Activated CD8-positive, alpha-beta memory T cell treated with anti-CD3 and anti-CD28 coated beads for 48 hours (primary cell): ENCODE measurements at places on chromosomes 11 and 22.

DNA sequence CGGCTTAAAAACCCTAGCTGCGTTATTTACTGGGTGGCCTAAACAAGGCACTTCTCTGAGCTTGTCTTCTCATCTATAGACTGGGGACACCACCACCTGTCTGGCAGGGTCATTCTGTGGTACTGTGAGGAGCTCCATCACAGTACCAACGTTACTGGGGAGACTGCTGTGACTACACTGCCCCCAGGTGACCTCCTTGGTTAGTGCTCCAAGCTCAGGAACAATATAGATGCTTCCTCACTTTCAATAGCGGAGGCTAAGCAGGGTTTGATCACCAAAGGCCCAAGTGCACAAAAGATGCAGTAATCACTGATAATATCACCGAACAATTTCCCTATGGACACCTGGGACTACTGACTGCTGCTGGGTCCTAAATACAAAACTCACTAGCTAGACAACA is 18.8 kb downstream of the PRPF19 start:
- no peak for DNase-seq

DNA sequence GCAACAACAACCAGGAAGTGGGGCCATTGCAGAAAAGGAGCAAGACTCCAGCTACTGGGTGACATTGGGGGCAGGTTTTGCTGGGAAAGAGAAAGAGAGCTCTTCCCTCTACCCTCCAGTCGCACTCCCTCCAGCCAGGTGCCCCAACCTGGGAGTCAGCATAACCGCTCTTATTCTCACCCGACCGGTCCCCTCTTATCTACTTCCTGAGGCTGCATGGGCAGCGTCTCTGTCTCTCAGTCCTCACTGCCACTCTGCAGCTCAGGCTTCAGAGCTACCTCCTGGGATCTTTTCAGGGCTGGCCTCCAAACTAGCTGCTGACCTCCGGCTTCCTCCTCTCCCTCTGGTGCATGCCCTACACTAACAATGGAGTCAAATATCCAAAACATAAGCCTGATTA is 5.1 kb downstream of the ZNF70 start:
- no peak for DNase-seq

DNA sequence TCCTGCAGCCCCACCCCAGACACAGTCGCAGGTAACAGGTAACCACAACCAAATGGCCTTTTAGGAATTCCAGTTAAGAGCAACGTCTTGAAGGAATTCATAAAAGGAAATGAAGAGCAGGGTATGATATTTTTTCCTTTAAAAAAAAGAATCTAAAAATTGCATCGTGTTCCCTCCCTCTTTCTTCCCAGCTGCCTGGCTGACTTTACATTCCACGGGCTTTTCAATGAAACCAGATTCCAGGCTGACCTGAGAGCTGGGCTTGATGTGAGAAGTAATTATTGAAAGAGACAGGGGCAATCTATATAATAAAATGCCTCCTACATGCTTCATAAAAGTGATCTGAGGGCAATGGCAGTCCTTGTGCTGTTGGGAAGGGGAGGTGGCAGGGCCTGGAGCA is 57.3 kb upstream of the EIF3D start:
- DNase-seq = no peak

DNA sequence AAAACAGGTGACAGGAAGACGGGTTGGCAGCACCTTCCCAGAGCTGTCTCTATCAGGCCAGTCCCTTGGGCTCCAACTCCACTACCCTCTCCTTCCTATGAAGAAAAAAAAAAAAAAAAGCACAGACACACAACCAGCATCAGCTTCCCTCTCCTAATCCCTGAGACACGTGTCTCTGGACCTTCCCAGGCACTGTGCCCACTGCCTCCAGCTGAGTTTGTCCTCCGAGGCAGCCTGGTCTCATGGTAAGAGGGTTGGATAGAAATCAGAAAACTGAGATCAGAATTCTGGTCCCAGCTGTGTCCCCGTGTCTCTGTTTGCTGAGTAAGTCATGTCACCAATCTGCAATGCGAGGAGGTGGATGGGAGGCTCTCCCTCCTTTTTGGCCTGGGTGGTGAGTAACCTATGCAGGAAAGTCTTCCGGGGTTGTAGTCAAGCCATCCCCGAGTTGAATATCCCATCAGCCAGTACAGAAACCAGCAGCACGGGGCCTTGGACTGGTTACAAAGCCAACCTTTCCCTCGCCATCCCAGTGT is 193.7 kb upstream of the TBCEL start:
- DNase-seq = no peak

- DNase-seq = no peak
These were observed 76.8 kb upstream of the CCND1 start for GRCh38 chr11:69563946-69564775.

DNA sequence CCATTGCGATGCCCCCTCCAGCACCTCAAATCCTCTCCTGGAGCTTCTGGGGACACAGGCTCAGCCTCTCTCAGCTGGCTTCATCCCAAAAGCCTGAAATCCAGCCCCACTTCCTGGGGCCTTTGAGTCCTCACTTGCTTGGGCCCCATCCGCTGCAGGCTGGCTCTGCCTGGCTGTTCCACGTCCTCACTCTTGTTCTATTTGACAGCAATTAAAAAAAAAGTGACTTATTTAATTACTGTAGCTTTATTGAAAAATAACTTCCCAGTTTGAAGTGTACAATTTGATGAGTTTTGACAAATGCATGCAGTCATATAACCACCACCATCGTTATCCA is 27.2 kb downstream of the PARVG start:
- no peak for DNase-seq

- no peak for DNase-seq
These were observed 543.2 kb upstream of the CCDC179 start for GRCh38 chr11:23403210-23404185.

GRCh38 chr11:114252767-114253166 is 43.4 kb upstream of the NNMT start:
- no peak for DNase-seq
